ENCODE measurements at places on chromosomes 2 and 18. TPM values are rescaled to one million over a fixed set of nuclear protein-coding genes. Genes with fewer than 3 reads are reported as not detected.

The CSRNP3 gene
- total RNA-seq = 1.2 TPM

The KLF11 gene
- total RNA-seq = 4.5 TPM

The C2orf81 gene
- 1.1 TPM for total RNA-seq

The TANK gene
- total RNA-seq = 82.6 TPM

The AFTPH gene
- 33.4 TPM for total RNA-seq

The PDE1A gene
- 96.4 TPM for total RNA-seq

The FEV gene
- not detected for total RNA-seq

The GRHL1 gene
- 0.28 TPM for total RNA-seq

The DUSP2 gene
- total RNA-seq = 2.3 TPM

The PARD3B gene
- total RNA-seq = 9.9 TPM

The RAB17 gene
- 0.19 TPM for total RNA-seq

The RBKS gene
- 2.3 TPM for total RNA-seq

The NMUR1 gene
- under 0.01 TPM for total RNA-seq

The DCDC2C gene
- total RNA-seq = not detected

The POTEI gene
- total RNA-seq = under 0.01 TPM

The RNF25 gene
- 24.5 TPM for total RNA-seq

The KIF3C gene
- 11.5 TPM for total RNA-seq

The DLX1 gene
- 2.1 TPM for total RNA-seq
